Stimulated activated CD4-positive, alpha-beta T cell treated with anti-CD3 and anti-CD28 coated beads, Interleukin-4, amount 100 ng/mL, for 1 hour (primary cell): ENCODE measurements at places on chromosomes 6 and 20.

- DNase-seq, result no peak
These were observed 7.0 kb downstream of the SCUBE3 start for GRCh38 chr6:35220711-35221110.

DNA sequence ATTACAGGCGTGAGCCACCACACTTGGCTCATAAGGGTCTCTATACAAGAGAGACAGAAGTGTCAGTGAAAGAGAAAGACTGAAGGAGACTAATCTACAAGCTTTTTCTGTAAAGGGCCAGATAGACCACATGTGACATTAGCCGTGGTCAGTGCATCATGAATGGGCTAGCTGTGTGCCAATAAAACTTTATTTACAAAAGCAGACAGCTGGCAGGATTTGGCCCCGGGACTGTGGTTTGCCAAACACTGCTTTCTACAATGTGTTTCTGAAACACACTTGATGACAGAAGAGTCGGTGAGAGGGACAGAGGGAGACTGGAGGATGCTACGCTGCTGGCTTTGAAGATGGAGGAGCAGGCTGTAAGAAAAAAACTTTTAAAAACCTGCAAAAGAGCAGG, 285.4 kb downstream of the TFAP2C start:
- no peak for DNase-seq

- DNase-seq, result no peak
These were observed 6.2 kb downstream of the TRIM38 start for GRCh38 chr6:25968769-25969168.

- DNase-seq, result no peak
These were observed 12.9 kb upstream of the TBC1D22B start for GRCh38 chr6:37244430-37245310.

GRCh38 chr6:30260036-30260504, 46.9 kb upstream of the TRIM26 start:
- peak; percentile 49 for DNase-seq

DNA sequence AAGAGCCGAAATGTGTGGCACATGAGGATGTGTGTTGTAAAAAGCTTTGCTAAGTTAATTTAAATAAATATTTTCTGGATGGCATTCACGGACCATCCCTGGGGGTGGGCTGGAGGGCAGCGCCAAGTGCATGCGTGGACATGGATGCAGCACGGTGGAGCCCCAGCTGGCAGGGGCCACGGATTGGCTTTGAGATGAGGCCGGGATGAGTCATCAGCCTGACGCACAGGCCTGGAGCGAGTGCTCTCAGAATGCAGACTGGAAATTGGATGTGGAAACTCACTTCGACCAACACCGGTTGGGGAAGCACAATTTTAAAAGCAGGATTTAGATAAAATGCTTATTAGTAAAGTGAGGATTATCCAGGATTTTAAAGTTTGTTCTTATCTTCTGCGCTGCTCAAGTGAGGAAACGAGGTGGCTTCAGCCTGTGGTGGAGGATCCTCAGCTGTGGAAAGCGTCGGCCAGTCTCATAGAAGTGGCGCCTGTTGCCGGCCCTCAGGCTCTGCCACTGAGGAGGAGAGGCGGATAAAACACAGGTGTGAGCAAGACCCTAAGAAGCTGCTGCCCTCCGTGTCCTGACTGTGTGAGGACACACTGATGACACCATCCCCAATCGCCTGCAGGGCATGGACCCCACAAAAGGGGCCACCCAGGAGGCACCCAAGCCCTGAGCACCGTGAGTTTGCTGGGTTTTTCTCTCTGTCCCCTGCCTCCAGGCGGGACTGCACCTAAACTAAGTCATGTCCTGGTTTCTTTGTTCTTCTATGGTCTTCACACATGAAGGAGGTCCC, 279.7 kb downstream of the CDH4 start:
- no peak for DNase-seq

DNA sequence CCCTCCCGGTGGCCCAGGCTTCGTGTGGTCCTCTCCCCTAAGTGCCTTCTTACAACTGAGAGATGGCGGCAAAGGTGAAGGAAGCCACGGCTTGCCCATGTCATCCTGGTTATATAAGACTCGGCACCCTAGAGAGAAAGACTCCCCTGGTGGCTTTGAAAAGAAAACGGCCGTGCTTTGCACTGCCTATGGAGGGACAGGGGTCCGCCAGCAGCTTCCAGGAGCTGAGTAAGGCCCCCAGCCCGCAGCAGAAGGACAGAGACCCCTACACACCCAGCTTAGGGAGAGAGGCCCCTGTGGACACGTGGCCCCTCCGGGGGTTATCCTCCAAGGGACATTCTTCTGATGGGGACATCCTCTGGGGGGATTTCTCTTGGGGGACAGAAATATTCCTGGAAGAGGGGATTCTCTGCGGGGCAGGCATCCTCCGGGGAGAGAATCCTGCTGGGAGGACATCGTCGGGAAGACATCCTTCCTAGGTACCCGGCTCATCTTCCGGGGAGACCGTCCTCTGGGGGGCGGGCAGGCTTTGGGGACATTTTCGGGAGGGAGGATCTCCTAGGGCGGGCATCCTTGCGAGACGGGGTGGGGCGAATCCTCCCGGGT, 511 bp upstream of the OGFR start:
- DNase-seq, result no peak

GRCh38 chr6:96787846-96788580, 49.3 kb downstream of the GPR63 start:
- no peak for DNase-seq

DNA sequence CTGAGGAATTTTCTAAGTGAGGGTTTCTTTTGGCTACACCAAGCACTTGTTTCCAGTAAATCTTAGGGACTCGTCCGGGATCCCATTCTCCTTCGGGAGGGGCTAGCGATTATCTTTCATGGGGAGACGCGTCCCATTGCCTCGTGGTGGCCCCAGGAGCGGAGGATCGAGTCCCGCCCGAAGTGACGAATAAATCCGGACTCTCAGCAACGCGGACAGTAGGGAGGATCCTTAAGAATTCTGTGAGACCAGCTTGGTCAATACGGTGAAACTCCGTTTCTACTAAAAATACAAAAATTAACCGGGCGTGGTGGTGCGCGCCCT, 69.1 kb upstream of the PRSS16 start:
- no peak for DNase-seq

- DNase-seq, result no peak
These were observed 236.8 kb upstream of the FKBP1C start for GRCh38 chr6:62974452-62974851.

GRCh38 chr6:117597755-117598154, 4.6 kb downstream of the GOPC start:
- no peak for DNase-seq

DNA sequence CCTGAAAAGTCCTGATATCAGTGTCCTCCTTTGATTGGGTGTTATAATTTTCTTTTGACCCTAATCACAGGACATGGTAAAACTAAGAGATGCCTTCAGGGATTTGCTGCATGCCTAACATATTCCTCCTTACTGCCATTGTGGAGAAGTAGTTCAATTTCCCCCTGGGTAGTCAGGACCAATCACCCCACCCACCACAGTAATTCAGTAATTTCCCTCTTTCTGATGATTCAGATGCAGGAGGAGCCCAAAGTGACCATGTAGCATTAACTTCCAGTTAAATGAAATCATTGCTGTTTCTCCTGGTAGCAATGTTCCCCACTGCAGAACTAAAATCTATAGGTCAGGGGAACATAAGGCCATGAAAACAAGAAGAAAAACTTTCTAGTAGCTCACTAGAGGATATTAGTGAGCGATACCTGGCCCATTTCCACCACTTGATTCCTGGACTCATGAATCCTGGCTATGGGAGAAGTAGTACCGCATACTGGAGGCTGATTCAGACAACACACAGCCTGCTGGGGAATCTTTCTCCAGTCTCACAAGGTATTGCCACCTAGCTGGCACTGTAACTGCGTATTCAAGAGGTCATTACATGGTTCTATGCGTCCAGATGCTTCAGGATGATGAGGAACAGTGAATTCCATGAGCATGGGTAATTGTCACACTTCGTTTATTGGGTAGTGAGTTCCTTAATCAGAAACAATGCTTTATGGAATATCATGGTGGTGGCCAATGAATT, 561.2 kb downstream of the HAO1 start:
- DNase-seq, result no peak

- no peak for DNase-seq
These were observed 5.1 kb downstream of the TMEM63B start for GRCh38 chr6:44132476-44132875.

- no peak for DNase-seq
These were observed 66.0 kb downstream of the CDS2 start for GRCh38 chr20:5192570-5193431.

DNA sequence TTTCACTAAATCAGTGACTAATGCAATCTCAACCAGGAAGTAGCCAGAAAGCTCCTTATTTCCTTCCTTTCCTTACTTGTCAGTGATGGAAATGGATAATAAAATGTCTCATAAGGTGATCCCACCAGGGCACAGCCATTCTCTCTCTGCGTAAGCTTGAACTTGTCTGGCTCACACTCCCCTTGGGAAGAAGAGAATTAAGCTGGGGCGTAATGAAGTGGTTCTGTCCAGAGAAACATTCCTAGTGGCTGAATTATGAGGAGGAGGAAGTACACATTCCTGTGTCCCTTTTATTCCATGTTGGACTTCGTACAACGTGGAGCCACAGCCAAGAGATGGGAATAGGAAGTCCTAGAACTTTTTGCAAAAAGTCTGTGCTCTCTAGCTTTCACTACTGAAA, 93.7 kb downstream of the MTHFD1L start:
- no peak for DNase-seq

- no peak for DNase-seq
These were observed 62.5 kb downstream of the AHI1 start for GRCh38 chr6:135434991-135435390.

DNA sequence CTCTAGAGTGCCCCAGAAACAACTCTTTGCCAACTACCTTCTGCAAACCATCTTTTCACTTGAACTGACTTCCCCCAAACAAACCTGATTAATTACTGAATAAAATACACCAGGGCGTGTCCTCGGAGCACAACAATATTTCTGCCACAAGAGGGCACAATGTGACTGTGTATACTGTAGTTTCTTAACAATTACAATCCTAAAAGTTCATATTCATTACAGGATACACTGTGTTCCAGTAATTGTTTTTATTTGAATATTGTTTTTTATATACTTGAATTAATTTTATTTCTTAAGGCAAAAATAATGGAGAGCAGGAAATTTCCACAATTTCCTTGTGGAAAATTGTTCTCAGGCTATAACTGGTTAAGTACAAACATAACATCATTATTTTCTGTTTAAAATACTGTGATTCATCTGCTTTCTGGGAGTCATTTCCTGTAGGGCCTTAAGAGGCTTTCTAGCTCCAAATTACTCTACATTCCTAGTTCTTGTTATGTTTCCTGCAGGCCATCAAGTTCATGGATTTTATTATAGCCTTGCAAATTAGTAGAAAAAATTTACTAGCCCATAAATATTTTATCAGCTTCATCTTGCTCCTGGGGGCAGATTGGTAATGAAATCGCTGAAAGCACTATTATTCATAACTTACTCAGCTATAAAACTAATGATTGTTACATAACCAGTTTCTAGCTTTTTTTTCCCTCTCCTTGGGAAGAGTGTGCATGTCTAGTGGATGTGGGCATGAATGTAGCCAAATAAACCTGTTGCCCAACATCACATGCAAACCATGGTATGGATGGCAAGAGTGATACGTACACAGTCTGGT, 51.9 kb upstream of the SLC22A16 start:
- DNase-seq, result peak; percentile 29

- DNase-seq, result no peak
These were observed 207.3 kb downstream of the FARS2 start for GRCh38 chr6:5468586-5468985.

DNA sequence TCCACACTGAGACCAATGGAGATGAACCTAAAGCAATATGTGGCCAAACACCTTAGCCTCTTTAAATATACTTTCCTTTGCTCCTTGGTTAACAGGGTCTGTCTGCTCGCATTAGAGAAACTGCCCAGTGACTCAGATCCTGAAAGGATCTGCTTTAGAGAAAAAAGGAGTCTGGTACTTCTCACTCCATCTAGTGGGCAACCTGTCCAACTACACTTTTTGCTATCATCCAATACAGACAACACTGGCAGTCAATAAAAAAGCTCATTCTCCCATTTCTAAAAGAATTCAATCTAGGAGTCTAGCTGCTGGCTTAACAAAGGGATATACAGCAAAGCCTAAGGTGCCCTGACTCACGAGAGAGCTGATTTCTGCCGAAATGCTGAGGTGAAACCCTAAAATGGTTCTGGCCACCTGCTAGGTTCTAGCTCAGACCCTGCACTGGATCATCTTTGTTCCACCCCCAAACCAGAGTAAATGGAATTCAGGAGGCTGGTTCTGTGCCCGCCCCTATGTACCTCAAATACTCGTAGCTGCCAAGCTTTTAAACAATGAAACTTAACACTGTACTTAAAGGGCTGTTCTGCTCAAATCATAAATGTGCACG, 11.5 kb downstream of the GNL1 start:
- no peak for DNase-seq

DNA sequence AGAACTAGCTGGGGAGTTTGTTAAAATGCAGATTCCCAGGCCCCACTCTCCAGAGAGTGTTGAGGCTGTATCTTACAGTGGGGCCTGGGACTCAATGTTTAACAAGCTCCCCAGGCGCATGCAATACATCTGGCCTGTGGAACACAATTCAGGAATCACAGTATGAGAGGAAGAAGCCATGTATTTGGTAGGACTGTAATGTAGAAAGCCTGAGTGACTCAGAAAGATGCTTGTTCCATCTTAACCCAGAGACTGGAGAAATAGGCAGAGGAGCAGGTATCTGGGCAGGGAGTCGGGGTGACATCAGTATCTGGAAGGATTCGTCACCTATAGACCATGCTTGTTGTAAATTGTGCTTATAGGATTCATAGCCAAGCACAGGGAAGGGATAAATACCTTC, 90.5 kb downstream of the UNC5CL start:
- DNase-seq, result no peak

GRCh38 chr6:153044295-153044694, 41.8 kb upstream of the MTRF1L start:
- no peak for DNase-seq

- DNase-seq, result no peak
These were observed 52.5 kb downstream of the BCAS1 start for GRCh38 chr20:54017846-54018245.
